ENCODE measurements at places on chromosomes 2 and 18. TPM values are rescaled to one million over a fixed set of nuclear protein-coding genes. Genes with fewer than 3 reads are reported as not detected.
A peak's percentile ranks its signal among the peaks of the same experiment; 100 is the strongest.

GRCh38 chr18:21991081-21991534, 178.3 kb upstream of the GATA6 start:
- peaks cover 20% of the 10 kb centered on the region for H3K4me1 ChIP-seq
- H3K27me3 ChIP-seq = no peaks in the 10 kb centered on the region
- DNase-seq = no peak
- peak overlapping the region; percentile 88 for H3K27ac ChIP-seq
- H3K36me3 ChIP-seq = no peaks in the 10 kb centered on the region
- H3K4me3 ChIP-seq = peak overlapping the region; percentile 24

- no peaks in the 10 kb centered on the region for H3K27me3 ChIP-seq
- H3K4me1 ChIP-seq = peaks cover 11% of the 10 kb centered on the region
- DNase-seq = no peak
Observed at GRCh38 chr2:9836074-9836473, 7.2 kb upstream of the TAF1B start.

DNA sequence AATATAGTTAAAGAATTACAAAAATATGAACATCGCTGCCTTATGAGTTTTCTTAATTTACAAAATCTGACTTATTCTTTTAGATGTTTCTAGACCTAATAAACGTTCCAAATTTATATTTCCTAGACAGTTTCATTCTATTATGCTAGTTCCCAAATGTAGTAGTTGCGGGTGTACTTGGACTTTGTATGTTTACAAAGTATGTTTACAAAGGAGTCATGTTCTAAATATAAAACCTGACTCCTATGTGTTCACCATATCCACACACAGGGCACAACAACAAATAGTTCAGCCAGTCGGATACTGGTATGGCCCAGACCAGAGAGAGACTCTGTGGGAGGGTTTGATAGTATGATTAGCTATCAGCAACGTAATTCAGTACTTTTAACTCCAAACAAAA, 230.7 kb downstream of the KCNH7 start:
- no peak for DNase-seq
- no peak overlapping the region for H3K4me3 ChIP-seq
- H3K4me1 ChIP-seq = no peaks in the 10 kb centered on the region
- H3K27ac ChIP-seq = no peak overlapping the region

DNA sequence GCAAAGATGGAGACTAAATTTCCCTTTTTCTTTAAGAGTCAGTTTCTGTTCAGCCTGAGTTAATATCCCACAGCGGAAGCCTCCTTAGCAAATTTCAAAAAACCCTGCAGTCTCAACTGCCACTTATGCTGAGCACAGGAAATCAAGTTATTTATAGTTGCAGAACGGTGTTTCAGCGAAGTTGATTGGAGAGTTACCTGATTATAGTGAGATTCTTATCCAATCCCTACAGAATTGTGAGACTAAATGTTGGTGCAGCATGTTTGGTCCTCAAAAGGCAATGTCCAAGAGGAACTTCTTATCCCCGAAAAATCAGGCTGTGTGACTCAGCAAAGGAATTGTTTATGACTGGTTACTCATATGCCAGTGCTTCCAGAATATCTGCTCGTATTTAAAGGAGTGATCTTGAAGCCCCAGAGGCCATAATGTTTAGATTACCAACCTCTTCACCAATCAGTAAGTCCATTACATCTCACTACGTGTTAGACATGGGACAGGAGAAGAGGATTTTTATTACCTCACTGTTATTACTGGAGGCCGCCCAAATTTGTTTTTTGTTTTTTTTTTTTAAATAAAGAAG, 67.9 kb downstream of the LRRFIP1 start:
- H3K27me3 ChIP-seq = peaks cover 14% of the 10 kb centered on the region
- H3K36me3 ChIP-seq = no peaks in the 10 kb centered on the region
- H3K27ac ChIP-seq = peak overlapping the region; percentile 99
- H3K4me1 ChIP-seq = peaks cover 58% of the 10 kb centered on the region
- no peak for DNase-seq

DNA sequence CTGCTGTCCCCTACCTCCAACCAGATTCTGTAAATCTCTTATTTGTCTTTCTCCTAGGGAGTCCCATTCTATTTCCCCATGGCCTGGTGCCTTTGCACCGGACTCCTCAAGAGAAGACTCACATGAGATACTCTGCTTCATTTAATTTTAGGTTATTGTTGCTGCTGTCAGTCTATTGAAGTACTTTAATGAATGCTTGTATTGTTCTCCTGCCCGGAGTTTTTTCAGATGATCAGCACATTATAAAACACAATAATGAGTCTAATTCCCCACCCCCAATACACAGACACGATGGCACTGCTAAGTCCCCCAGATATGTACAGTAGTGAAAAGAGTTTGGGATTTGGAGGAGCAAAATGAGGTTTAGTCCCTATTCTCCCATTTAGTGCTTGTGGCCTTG, 58.9 kb downstream of the HAUS1 start:
- DNase-seq = no peak
- H3K36me3 ChIP-seq = peaks cover 4% of the 10 kb centered on the region
- no peak overlapping the region for H3K4me3 ChIP-seq
- H3K27ac ChIP-seq = no peak overlapping the region
- peaks cover 3% of the 10 kb centered on the region for H3K4me1 ChIP-seq

DNA sequence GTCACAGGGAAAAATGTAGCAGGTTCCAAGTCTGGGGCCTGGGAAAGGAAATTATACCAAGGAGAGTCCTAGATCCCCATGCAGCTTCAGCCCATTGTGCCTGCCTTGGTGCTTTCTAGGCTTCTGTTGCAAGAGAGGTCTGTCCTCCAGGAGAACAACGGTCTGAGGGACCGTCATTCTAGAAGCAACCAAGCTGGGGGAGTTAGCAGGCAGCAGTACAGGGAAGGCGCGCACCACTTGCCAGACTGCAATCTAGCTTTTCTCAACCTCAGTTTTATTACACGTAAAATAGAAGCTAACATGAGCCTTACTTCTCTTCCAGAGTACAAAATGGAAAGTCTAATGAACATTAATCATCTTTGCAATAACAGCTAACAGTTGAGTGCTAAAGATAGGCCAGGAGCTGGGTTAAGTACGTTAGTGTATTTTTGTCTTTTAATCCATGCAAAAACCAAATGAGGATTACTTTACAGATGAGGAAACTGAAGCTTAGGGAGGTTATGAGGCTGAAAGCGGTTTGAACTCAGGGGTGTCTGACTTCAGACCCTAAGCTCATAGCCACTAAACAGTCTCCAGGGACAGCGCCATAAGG, 1.9 kb downstream of the TCF23 start:
- no peak overlapping the region for H3K27ac ChIP-seq
- H3K36me3 ChIP-seq = no peaks in the 10 kb centered on the region
- H3K4me1 ChIP-seq = no peaks in the 10 kb centered on the region
- H3K27me3 ChIP-seq = peaks cover 4% of the 10 kb centered on the region
- no peak for DNase-seq
- no peak overlapping the region for H3K4me3 ChIP-seq

GRCh38 chr2:110717734-110718133, 14.6 kb upstream of the ACOXL start:
- no peaks in the 10 kb centered on the region for H3K4me1 ChIP-seq
- H3K4me3 ChIP-seq = no peak overlapping the region
- H3K27ac ChIP-seq = peak overlapping the region; percentile 63

- peaks cover 25% of the 10 kb centered on the region for H3K4me1 ChIP-seq
- peaks cover 15% of the 10 kb centered on the region for H3K36me3 ChIP-seq
- no peaks in the 10 kb centered on the region for H3K27me3 ChIP-seq
- H3K27ac ChIP-seq = no peak overlapping the region
- no peak overlapping the region for H3K4me3 ChIP-seq
Observed at GRCh38 chr18:8752329-8752728, 47.0 kb downstream of the MTCL1 start.

DNA sequence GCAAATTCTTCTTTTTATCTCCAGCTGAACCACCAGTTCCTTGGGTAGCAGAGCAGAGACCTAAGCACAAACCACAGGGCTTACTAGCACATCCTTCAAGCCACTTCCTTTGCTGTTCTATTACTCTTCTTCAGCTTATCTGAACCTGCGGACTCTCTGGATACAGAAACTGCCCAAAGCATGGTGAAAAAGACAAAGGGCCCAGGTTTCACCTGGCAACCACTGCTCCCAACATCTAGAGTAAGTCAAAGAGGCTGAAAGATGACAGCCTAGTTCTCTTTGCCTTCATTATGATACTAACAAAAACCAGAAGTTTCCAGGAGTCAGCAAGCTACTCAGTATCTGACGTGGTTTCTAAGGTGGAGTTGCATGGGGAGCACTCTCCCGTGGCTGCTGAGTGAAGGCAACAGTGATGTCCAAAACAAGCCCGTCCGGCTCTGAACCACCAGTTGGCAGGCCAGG, 43.4 kb downstream of the KANSL3 start:
- H3K27me3 ChIP-seq = no peaks in the 10 kb centered on the region
- H3K27ac ChIP-seq = no peak overlapping the region
- H3K36me3 ChIP-seq = peaks cover 60% of the 10 kb centered on the region
- H3K4me3 ChIP-seq = no peak overlapping the region
- no peak for DNase-seq

DNA sequence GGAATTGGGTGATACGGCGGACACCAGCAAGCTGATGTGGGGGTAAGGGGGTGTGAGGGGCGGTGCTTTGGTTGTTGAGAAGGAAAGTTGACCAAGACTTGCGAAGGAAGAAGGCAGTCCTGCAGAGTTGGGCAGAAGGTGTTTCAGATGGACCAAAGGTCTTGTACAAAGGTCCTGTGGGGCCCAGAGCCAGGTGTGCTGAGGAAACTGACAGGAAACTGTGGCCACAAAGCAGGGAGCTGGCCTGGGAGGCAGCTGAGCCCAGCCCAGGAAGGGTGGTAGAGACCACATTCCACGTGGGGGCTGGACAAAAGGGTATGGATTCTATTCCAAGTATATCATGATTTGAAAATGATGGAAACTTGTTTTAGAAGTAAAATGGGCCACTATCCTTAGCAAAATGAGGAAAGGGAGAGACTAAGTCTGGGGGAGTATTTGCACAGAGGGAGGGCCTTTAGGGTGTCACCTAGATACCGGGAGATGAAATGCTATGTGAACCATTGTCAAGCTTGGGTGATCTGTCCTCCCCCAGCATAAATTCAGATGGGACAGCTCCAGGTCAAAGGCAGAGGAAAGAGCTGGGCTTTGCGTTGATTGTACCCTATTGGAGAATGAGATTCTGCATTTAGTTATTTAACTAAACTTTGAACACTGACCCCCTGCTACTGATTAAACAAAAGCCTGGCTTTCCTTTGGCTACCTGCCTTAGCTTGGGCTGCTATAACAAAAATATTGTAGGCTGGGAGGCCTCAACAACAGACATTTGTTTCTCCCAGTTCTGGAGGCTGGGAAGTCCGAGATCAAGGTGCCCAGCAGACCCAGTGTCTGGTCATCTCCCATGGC, 4.3 kb upstream of the EDAR start:
- H3K27me3 ChIP-seq = no peaks in the 10 kb centered on the region
- H3K27ac ChIP-seq = no peak overlapping the region
- peaks cover 35% of the 10 kb centered on the region for H3K4me1 ChIP-seq
- DNase-seq = no peak
- H3K4me3 ChIP-seq = no peak overlapping the region

DNA sequence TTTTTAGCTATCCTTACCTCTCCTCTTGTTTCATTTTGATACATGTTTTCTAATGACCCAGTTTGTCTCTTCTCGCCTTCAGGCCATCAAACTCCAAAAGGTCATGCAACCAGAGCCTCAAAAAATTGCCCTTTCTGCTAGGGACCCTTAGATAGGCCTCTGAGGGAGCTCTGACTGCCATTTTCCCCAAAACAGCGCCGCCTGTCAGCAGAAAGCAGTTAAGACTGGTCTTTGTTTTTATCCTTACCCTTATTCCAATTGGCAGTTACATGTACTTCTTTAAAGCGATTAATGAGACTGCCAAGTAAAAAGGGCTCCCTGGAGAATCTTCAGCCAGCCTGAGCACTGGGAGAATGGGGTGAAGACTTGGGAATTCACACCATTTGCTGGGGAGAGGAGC, 55.1 kb upstream of the RIT2 start:
- H3K4me3 ChIP-seq = no peak overlapping the region
- no peak for DNase-seq
- H3K27me3 ChIP-seq = no peaks in the 10 kb centered on the region
- H3K36me3 ChIP-seq = no peaks in the 10 kb centered on the region
- H3K4me1 ChIP-seq = no peaks in the 10 kb centered on the region

GRCh38 chr2:199830531-199830930, 20.5 kb downstream of the FTCDNL1 start:
- no peaks in the 10 kb centered on the region for H3K36me3 ChIP-seq
- H3K4me1 ChIP-seq = peaks cover 5% of the 10 kb centered on the region
- H3K27me3 ChIP-seq = no peaks in the 10 kb centered on the region
- no peak for DNase-seq
- no peak overlapping the region for H3K4me3 ChIP-seq
- H3K27ac ChIP-seq = no peak overlapping the region

DNA sequence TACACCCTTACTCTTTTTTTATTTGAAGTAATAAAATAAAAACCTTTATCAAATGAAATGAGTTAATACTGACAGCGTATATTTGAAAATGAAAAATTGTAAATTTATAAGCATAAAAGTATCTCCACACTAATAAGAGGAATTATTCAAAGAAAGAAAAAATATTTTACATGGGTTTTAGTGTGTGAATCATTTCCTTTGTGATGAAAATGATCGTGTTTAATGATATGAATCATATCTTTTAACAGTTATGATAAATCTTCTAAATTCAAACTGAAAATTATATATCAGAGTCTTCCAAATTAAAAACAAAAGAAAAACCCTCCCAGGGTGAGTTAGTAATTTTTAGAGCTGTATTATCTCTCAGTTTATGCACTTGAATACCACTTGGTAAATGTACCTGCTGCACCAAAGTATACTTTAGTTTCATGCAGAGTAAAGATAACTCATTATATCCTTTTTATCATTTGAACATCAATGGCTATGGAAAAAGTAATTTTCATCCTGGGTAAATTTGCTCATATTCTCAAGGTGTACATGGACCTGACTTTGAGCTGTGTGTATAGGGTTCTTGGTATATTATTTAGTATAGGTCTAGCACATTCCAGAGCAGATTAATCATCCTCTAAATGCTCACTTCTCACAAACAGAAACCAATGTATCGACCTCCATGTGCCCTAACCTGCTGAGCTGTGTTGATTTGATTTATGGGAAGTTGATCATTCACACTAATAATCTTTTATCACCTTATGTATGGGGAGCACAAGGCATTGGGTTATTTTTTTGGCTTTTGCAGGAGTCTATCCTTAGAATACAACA, 98.7 kb upstream of the VWC2L start:
- H3K4me3 ChIP-seq = no peak overlapping the region
- H3K36me3 ChIP-seq = no peaks in the 10 kb centered on the region
- no peak for DNase-seq
- H3K4me1 ChIP-seq = no peaks in the 10 kb centered on the region

NGEF gene
- total RNA-seq = 20.7 TPM

RTKN gene
- total RNA-seq = 88.3 TPM

TRIM43 gene
- total RNA-seq = not detected

TUBA4A gene
- total RNA-seq = 25.4 TPM

ANKAR gene
- total RNA-seq = 2.0 TPM

BARD1 gene
- total RNA-seq = 25.7 TPM

INO80B gene
- 40.5 TPM for total RNA-seq
